NCI-H2171 (cell line): ENCODE measurements at places on chromosomes 6 and 20.
A peak's percentile ranks its signal among the peaks of the same experiment; 100 is the strongest.

GRCh38 chr20:57698116-57698866 lies 11.5 kb downstream of the PMEPA1 start:
- no peak for DNase-seq

DNA sequence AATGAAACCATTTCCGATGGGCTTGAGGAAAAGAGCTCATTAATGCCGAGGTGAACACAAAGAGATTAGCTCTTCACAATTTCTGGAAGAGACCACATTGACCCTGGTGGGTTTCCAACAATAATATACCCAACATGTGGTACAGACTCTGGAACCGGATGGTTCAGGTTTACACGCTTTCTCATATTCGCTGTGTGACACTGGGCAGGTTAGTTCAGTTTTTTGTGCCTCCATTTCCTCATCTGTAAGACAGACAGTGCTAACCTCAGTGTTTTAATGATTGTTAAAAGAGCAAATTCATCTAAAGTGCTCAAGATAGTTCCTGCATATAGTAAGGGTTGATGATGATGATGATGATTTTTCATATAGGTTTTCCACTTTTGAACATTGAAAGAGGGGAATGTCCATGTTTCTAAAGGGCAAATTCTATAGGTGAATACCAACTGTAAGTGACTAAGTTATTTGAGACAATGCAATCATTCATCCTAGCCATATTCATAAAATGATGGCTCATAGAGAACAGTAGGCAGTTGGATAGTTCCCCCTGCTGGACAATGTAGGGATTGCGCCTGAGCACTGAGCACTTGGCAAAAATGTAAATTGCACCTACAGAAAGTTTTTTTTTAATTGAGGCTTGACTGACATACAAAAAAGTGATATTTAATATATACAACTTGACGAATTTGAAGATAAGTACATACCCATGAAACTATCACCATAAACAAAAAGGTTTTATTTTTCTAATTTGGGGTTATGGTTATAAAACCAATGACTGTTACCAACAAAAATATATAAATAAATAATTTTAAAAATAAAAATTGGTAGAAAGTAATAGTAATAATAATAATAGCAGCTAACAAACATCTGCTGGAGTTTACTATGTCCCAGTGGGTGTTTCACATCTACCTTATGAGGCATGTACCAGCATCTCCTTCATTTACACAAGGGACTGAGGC lies 2.1 kb upstream of the PERP start:
- peak; percentile 49 for DNase-seq

GRCh38 chr20:55273149-55273548 lies 732.2 kb downstream of the CBLN4 start:
- no peak for DNase-seq

DNA sequence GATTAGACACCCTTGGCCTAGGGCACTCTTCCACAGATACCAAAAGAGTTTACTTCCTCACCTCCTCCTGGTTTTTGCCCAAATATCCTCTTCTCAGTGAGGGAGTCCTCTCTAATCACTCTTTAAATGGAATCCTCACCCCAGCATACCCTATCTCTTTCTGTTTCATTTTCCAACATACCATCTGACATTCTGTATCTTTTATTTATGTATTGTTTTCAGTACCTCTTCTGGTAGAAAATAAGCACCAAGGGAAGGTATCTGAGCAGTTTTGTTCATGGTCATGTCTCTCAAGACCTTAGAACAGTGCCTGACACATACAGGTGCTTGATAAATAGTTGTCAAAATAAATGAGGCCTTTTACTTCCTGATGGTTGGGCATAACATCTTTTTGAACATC lies 55.1 kb downstream of the KIAA0408 start:
- DNase-seq, result no peak

- no peak for DNase-seq
Observed at GRCh38 chr6:106684011-106684410, 54.6 kb downstream of the QRSL1 start.

GRCh38 chr6:14016935-14017625 lies 92.3 kb downstream of the RNF182 start:
- DNase-seq, result no peak

DNA sequence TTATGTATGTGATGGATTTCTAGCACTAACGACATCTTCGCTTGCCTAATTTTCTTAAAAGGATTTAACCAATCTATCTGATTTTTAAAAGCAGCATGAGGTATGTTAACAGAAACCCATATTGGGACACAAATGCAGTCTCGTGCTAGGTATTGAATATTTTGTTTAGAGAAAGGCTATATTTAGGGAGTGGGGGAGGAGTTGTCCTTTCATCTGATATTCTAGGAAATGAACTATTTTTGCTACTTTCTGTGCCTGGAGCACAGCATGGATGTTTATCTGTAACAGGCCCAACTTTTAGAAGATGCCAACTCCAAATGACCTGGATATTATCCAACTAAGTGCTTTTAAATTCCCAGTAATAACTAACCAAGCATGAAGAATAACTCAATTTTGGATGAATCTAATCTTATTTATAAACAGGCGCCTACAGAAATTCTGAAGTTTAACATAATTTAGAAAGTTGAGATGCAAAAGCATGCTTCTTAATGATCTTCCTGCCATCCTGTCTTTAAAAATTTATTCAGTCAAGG lies 317.1 kb upstream of the CHD6 start:
- DNase-seq, result no peak

DNA sequence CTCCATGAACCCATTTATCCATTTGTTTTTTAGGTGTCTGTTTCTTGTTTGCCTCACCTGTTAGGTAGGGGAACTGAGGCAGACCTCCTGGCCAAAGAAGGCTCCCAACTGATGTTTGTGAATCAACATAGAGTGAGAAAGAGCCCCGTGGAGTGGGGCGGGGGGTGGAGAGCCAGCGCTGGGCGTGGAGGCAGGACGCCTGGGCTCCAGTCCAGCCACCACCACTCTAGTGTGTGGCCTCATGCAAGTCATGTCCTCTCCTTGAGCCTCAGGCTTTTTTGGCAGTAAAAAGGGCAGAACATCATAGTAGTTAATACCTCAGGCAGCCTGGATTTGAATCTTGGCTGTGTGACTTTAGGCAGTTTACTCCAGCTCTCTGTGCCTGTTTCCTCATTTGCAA lies 42.2 kb upstream of the SCRT2 start:
- DNase-seq, result no peak

- DNase-seq, result no peak
Observed at GRCh38 chr6:14674458-14674857, 556.9 kb downstream of the CD83 start.

- peak; percentile 82 for DNase-seq
Observed at GRCh38 chr20:59515013-59515905, 89.1 kb upstream of the PHACTR3 start.

DNA sequence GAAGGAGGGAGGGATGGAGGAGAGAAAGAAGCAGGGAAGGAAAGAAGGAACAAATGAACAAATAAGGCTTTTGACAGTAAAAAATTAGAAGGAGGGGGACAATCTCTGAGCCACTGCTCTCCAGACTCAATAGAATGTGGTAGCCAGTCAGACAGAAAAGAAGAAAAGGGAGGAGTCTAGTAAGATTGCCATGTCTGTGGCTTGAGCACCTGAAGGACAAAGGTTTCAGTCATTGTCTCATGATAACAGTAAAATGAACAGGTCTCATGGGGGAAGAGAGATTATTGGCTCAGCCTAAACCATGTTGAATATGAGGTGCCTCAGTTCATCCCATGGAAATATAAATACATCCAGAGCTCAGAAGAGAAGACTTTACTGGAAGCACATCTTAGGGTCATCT lies 14.0 kb upstream of the LOC128125822 start:
- no peak for DNase-seq

- DNase-seq, result no peak
Observed at GRCh38 chr20:23251779-23252178, 98.8 kb upstream of the NXT1 start.

DNA sequence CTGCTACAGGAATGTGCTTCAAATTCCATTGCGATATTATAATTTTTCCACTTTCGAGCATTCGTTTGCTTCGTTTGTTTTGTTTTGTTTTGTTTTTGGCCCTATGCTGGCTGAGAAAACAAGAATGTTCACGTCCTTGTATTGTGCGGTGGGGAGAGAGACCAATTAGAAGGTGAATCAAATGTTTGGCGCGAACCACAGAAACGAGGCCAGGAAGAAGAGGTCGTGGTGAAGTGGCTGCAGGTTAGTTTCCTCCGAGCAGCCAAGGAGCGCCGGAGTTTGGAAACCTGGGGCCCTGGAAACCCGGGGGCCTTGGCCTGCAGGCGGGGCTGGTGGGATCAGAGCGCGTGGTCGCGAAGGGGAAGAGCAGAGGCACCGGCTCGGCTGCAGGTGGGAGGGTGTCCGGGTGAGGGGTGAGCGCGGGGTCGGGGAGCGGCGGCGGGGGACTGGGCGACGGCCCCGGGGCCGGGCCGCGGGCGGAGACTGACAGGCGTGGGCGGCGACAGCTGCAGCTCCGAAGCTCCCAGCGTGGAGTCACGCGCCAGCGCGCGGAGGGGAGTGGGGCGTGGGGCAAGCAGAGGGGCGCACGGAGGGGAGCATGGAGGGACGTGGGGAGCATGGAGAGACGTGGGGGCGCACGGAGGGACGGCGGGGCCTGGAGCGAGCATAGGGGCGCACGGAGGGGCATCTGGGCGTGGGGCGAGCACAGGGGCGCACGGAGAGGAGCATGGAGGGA lies 141.5 kb upstream of the PDE10A start:
- no peak for DNase-seq

DNA sequence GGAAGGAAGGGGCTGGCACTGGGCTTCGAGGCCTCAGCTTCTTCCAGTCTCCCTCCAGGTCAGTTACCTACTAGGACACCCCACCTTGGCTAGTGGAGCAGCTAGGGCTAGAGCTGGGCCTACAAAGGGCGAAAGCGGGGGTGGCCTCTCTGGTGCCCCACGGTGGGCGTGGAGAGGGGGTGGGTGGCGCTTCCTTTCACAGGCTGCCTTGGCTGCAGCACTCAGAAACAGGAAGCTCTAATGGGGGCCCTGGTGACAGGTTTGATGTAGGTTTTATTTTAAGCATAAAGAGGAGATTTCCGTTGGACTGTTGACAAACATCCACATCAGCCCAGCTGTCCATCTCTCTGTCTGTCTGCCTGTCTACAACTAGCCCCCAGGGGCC lies 13.4 kb downstream of the FAM110A start:
- no peak for DNase-seq

- DNase-seq, result no peak
Observed at GRCh38 chr6:111423960-111424846, 58.8 kb downstream of the REV3L start.

DNA sequence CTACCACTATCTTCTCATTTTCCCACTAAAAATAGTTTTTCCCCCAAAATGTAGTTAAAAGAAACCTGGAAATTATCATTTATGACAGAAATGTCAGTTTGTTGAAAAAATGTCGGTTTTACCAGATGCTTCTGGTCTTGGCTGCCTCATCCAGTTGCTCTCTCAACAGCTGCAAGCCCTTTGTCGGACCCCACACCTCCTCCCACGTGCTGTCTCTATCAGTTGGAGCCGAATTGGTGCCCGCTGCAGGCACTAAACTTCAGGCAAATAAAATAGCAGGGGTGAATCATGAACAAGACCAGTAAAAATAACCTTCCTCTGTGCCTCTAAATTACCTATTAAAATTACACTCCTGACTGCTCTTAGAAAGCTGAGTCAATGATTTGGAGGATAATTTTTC lies 129.5 kb upstream of the CEP162 start:
- no peak for DNase-seq

GRCh38 chr20:64176551-64176950 lies 12.3 kb downstream of the MYT1 start:
- DNase-seq, result no peak

- DNase-seq, result peak; percentile 1
Observed at GRCh38 chr6:73969971-73970970, 274.3 kb downstream of the CD109 start.

GRCh38 chr20:22268675-22269074 lies 315.7 kb downstream of the FOXA2 start:
- DNase-seq, result no peak

DNA sequence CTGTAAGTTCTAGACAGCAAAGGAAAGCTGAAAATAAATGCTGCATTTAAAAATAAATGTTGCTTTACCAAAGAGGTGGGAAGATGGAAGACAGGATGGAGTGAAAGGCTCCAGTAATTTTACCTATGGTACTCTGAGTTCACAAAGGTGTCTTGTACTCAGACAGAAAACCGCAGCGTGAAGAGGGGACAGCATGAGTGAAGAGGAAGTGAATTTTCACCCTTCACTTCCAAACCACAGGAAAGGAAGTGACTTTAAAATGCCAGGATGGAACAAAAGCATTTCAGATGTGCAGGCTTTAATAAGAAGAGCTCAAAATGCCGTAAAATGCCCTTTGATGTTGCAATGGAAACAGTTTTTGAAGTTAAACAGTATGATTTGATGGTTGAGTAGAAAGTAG lies 91.2 kb upstream of the TINAG start:
- DNase-seq, result no peak

DNA sequence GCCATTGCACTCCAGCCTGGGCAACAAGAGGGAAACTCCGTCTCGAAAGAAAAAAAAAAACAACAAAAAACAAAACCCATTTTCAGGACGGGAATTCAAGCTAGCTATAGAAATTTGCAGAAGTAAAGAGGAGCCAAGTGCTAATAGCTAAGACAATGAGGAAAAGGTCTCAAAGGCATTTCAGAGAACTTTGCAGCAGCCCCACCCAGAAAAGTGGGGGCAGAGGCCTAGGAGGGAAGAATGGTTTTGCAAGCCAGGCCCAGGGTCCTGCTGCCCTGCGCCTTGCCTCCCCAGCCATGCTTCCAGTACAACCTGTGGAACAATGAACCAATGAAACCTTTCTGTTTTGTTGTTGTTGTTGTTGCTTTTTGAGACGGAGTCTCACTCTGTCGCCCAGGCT lies 38.3 kb upstream of the SAMHD1 start:
- DNase-seq, result no peak

GRCh38 chr6:5670811-5671561 lies 335.7 kb downstream of the NRN1 start:
- DNase-seq, result no peak

DNA sequence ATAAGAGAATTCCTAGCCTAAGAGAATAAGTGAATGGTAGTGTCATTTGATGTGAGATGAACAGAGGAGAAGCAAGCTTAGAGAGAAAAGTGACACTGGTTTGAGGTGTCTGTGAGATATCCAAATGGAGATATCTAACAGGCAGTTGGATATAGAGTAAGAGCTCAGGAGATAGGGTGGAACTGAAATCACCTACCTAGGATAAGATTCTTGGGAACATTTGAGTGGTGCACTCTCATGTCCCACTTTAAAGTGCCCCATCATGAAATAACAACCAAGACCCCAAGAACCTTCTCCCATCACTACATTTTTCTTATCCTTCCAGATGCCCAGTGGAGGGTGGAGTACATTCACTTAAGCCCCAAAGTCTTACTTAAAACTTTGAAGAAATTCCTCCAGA lies 109.0 kb upstream of the MAFB start:
- DNase-seq, result no peak

DNA sequence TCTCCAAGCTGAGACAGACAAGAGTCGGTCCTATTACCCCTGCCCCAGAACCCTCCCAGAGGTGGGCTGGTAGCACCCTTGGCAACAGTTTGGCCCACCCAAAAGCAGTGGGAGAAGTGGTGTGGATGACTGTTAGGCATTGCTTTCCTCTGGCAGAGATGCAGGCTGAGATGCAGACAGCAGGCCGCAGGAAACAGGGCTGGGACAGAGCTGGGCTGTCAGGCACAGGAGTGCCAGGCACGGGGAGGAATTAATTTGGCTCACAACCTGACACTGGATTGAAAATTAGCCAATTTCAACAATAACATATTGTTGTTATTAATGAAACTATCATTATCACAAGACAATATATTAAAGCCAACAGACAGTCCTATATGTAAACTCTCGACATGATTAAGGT lies 15.7 kb upstream of the SIRT5 start:
- DNase-seq, result no peak

- DNase-seq, result no peak
Observed at GRCh38 chr20:59182401-59183044, 18.9 kb downstream of the ZNF831 start.
